ENCODE measurements at places on chromosomes 2 and 18.

DNA sequence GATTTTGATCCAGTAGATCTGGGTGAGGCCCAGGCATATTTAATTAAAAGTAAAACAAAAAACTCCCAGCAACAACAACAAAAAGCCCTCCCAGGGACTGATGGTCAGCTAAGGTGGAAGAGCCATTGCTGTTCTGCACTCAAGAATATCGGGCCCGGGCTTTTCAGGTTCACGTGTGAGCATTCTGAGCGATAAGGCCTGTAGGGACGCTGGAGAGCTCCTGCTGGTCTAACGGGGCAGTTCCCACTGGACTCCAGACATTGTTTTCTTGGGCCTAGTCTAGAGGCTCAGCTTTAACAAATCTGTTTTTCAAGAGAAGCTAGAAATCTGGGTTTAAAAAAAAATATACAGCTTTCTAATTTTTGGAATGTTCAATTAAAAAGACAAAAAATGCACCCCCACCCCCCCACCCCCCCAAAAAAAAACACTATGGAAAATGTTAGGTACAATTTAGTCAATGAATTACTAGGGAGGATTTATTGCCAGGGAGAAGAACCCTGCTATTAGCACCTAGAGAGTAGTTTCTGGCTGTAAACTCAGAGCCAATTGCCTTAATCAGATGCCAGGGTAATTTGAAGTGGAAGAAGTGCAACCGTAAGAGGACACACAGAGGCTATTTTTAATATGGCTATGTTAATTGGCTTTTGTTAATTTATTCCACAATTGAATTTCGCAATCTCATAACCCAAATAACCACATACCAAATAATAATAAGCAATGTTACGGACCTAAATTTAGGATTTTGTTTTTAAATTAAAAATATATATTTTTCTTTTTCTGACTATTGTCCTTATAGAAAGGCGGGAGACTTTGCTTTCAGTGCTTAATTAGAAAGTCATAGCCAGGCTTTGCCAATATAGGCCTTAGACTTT, 78.9 kb downstream of the MAP4K4 start:
- DNase-seq = no peak

DNA sequence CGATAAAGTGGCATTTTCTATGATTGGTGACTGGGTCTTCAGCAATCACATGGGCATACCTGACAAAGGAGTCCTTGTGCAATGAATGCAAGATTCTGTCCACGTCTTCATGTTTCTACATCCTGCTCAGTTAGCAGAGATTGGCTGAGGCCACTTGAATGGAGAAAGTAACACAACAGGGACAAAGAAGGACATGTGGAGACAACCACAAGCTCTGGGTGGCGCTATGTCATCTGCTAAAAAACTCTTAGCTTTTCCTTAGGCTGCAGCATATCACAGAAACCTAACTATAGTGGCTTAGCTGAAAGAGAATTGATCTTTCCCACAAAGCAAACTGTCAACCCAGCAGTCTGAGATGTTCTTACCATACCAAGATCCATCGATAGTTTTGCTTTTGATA, 1109.7 kb downstream of the SOCS6 start:
- no peak for DNase-seq

- no peak for DNase-seq
Measured at GRCh38 chr2:162579986-162580385, 236.1 kb downstream of the GCA start.

DNA sequence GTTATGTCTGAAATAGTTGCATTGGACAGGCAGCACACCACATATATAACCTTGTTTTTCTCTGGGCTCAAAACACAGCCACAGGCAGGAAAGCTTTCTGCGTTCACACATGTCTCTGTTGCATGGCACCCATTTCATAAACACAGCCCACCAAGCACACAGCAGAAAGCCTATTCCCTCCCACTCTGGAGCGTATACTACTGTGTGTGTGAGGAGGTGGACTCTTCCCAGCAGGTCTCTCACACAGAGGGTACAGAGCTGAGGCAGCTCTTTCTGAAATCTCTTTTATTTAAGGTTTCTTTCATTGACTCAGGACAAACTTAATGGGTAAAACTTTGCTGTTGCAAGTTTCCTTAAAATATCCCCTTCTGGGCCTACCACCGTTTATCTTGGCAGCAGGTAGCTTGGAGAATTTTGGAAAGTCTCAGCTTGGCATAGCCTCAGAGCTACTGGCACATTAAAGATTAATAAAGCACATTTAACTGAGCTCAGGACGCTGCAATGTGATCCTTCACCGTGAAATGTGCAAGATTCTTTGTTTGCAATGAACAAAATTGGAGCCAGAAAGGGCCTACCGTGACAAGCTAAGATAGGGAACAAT, 105.1 kb upstream of the NCKAP5 start:
- DNase-seq = no peak
